IMR-90 (cell line): ENCODE measurements at places on chromosomes 1 and 21. TPM values are rescaled to one million over a fixed set of nuclear protein-coding genes. Genes with fewer than 3 reads are reported as not detected.

- peak; percentile 1 for DNase-seq
Observed at GRCh38 chr1:111911776-111912515, 77.5 kb downstream of the KCND3 start.

- DNase-seq: no peak
Observed at GRCh38 chr1:16369821-16370220, 2.8 kb downstream of the SZRD1 start.

Gene TSACC
- not detected in 2 replicates for total RNA-seq

Gene RNF2
- total RNA-seq: 39.7 and 48.8 TPM in 2 replicates
